ENCODE measurements at places on chromosomes 11 and 22.

- DNase-seq: no peak
Observed at GRCh38 chr11:119175493-119176077, 7.1 kb downstream of the NLRX1 start.

- DNase-seq: no peak
Observed at GRCh38 chr11:5348551-5349194, 2.6 kb upstream of the OR51B6 start.

DNA sequence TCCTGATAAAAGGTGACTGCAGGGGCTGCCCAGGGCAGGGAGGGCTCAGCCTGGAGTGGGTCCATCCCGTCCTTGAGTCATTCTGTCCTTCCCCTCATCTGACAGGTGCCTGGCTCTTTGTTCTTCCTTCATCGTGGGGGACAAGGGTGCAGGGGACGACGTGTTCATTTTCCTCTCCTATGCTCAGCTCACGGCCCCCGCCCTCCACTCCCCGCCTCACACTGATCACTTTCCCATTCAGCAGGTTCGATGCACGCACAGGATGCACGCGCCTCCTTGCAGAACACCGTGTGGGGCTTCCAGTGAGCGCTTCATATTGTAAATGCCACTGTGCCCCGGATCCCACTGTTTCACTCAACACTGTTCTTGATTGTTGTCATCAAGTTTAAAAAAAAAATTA is 32.7 kb upstream of the SHANK2 start:
- no peak for DNase-seq

GRCh38 chr11:44950625-44951476 is at the start of gene TP53I11:
Gene TP53I11, minus strand, starts transcription at chr11:44950883. Its CDS starts 12,548 bp downstream, at chr11:44938335.
- DNase-seq: peak; percentile 71

DNA sequence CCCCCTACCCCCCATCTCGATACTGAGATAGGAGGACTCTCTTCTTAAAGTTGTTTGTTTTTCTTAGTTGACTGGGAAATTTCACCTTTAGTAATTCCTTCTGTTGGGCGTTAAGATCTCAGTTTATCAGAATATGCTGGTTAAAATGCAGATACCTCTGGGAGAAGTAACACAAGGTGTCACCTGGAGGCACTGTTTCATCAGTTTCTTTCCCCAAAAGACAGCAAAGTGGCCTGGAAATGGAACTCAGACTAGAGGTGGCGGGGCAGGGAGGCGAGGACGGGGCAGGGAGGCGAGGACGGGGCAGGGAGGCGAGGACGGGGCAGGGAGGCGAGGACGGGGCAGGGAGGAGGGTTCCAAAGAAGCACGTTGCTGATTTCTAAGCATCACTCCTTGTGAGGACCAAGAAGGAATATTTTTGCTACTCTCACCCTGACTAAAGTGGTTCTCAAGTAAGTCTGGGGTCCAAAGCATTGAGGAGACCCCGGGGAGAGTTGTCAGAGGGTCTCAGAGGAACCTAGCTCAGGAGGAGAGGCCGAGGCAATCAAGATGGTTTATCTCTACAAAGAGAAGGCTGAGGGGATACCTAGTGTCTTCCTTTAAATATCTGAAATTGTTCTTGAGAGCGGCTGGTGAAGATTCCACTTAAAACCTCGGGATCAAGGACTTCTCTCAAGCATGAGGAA is 147.0 kb upstream of the B3GAT1 start:
- DNase-seq: no peak

GRCh38 chr11:28838741-28839140 is 730.6 kb downstream of the METTL15 start:
- DNase-seq: no peak

DNA sequence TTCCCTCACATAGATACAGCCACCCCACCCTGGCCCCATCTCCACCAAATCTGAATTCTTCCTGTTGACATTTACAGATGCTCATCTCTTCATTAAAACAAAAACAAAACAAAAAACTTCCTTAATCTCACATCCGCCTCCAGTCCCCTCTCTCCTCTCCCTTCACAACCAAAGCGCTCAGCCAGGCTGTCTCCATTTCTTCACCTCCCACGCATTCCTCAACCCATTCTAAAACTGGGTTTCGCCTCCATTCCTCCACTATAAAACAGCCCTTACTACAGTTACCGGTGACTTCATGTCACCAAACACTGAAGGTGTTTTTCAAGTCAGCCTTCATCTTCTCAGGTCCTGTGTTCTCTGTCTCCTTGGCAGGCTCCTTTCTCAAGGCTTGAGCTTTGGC is 9.6 kb downstream of the BACE1-AS start:
- DNase-seq: peak; percentile 72

DNA sequence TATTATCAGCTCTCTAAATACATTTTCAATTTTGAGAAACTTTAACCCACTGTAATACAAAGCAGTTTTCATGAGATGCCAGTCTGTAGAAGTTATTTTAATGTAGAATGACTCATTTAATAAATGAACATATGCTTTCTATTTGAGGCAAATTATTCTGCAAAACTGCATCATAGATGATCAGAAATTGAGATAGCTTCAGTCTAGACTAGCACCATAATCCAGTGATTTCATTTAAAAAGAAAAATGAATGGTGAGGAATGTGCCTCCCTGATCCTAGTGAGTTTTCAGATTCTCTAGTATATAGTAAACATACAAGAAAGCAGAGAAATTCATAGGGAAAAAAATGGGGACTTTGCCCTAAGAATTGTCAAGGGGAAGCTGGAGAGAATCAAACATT is 66.1 kb downstream of the OR5AK2 start:
- DNase-seq: no peak

DNA sequence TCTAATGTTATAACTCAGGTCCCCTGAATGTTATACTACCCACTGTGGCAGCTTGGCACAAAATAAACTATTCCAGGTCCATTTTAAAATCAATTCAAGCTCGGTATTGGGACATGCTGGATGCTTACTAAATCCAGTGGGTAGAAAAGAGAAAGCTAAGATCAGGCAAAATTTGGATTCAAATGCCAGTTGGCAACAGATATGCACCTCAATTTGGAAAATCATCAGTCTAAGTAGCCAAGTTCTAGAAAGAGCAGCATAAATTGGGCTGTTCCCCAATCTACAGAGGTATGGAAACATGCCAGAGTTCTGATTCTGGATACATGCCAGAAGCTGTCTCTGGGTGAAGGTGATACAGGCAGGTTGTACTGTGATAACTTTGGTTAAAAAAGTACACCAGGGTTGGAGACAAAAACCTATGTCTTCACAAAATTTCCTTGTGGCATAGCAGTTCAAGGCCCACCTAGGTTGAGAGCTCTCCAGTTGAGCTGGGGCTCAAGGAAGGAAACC is 427.8 kb downstream of the LRRC4C start:
- DNase-seq: no peak

- DNase-seq: no peak
Observed at GRCh38 chr22:46003271-46004091, 26.5 kb upstream of the WNT7B start.

- DNase-seq: no peak
Observed at GRCh38 chr11:43583548-43583947, 97.0 kb upstream of the HSD17B12 start.

- no peak for DNase-seq
Observed at GRCh38 chr11:120718171-120718570, 206.6 kb downstream of the GRIK4 start.

DNA sequence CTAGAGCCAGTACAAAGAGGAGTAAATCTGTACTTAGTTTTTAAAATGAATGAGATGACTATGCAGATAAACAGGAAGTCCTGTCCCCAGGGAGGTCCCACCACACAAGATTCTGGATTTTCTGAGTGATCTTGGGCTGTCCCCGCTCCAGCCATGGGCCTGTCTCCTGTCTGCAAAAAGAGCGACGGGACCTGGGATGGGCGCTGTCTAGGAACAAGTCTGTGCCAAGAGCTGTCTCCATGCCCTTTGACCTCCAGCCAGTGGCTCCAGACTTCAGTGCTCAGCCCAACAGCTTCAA is 6.0 kb downstream of the CSNK1E start:
- DNase-seq: no peak

DNA sequence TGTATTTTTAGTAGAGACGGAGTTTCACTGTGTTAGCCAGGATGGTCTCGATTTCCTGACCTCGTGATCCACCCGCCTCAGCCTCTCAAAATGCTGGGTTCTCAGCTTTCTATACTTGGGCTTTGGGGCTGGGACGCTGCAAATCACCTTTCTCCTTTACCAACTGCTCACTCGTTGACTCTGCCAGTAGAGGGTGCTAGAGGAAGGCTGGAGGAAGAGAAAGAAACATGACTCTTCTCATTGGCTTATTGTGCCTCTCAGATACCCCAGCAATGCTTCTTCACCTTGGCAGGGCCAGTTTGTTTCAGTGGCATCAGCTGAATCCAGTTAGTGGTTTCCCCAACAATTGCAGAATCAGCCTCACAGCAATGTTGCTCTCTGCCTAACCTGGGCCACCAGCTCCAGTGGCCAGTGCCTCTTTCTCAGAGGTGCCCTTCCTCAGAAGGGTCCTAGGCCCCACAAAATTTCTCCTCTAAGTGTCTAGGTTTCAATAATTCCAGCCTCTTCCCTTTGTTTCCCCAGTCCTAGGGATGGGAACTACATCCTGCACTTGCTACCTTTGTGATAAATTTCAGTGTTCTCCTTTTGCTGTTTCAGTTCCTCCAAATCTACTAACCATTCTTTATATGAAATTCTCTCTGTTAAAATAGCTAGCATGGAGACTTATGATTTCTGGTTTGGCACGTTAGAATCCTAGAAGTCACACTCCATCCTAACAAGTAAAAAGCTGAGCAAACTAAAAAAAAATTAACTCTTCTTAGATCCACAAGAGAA is 71.5 kb upstream of the VSTM5 start:
- peak; percentile 24 for DNase-seq

DNA sequence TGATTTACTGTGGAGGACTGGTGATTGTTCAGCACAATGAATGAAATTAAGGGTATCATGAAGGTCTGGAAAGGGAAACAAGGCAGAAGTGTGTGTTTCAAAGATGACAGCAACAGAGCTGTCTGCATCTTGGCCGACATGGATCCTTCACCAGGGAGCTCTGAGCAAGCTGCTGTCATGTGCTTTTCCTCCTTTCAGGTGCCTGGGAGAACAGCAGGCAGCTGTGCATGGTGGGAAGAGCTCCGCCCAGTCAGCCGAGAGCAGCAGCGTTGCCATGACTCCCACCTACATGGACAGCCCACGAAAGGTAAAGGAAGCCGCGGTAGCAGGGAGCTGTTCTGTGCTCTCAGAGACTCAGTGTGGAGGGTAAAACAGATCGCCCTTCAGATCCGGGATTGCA is 87.1 kb upstream of the YWHAH start:
- peak; percentile 65 for DNase-seq

- no peak for DNase-seq
Observed at GRCh38 chr22:42869888-42870480, 12.9 kb upstream of the ARFGAP3 start.

DNA sequence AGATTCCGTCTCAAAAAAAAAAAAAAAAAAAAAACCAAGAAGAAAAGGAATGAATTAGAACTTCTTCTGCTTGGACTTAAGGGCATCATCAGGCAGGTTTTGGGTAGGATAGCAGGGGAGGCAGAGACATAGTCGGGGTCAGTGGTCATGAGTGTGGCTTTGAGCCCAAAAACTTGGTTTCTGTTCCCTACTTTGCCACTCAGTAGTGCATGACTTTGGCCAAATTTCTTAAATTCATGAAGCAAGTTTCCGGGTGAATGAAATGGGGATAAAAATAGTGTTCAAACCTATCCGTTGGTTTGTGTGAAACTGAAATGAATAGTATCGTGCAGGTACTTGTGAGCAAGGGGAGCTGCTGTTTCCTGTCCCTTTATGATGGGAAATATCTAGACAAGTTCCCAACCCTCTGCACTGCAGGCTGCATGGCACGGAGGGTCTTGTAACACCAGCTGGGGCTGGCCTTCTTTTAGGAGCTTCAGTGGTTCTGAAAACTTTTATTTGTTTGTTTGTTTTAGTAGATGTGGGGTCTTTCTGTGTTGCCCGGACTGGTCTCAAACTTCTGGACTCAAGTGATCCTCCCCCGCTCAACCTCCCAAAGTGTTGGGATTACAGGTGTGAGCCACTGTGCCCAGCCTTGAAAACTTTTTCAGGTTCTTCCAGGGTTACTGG is 18.4 kb downstream of the NEAT1 start:
- DNase-seq: no peak

GRCh38 chr11:12017243-12017678 is 8.8 kb upstream of the DKK3 start:
- DNase-seq: no peak

GRCh38 chr11:116415095-116415494 is 357.7 kb downstream of the BUD13 start:
- DNase-seq: no peak

DNA sequence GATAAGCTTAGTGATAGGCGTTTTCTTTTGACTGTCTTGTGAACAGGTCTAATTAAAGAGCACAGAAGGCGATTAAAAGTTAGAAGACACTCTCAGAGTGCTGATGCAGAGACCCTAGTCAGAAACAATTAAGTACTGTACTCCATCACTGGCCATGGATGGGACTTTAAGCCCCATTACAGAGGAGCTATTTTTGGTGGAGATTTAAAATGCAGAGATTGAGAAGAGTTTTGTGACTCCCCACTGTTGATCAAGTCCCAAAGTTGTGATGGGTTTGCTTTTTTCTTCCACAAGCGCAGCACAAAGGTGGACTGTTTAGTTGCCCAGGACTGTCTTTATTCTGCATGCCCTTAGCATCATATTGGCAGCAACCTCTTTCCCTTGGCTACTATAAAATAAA is 978 bp downstream of the LUZP2 start:
- DNase-seq: no peak

- DNase-seq: no peak
Observed at GRCh38 chr22:19449422-19449767, 1.9 kb upstream of the C22orf39 start.

GRCh38 chr11:70036971-70037882 is 40.9 kb upstream of the ANO1 start:
- DNase-seq: no peak

DNA sequence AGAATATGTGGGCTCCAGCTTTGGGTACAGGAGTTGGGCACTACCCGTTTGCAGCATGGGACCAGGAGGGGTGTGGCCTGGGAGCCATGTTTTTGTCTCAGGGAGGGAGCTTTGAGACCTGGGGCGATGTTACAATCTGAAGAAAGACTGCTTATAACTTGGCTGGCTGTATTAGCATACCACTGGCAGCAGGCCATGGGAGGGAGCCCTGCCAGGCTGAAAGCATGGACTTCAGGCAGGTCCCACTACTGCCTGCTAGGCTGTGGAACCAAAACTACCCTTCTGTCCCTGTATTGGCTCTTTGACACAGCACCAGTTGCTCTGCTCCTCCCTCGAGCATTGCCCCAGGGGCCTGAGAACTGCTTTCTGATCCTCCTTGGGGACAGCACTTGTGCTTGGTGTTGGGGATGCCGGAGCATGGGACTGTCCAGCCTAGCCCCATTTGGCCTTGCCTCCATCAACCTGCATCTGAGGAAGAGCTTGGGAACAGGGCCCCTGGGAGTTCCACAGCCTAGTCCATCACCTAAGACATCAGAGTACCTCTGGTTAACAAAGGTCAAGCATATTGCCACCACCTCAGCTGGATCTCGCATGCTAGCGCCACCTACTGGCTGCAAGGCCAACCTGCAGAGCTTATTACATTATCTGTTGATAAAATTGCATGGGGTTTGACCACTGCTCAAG is 217.4 kb downstream of the SBF2 start:
- no peak for DNase-seq
